ENCODE measurements at places on chromosomes 11 and 22.
A peak's percentile ranks its signal among the peaks of the same experiment; 100 is the strongest.

- DNase-seq, result no peak
Observed at GRCh38 chr22:47474895-47475294, 712.4 kb downstream of the TBC1D22A start.

DNA sequence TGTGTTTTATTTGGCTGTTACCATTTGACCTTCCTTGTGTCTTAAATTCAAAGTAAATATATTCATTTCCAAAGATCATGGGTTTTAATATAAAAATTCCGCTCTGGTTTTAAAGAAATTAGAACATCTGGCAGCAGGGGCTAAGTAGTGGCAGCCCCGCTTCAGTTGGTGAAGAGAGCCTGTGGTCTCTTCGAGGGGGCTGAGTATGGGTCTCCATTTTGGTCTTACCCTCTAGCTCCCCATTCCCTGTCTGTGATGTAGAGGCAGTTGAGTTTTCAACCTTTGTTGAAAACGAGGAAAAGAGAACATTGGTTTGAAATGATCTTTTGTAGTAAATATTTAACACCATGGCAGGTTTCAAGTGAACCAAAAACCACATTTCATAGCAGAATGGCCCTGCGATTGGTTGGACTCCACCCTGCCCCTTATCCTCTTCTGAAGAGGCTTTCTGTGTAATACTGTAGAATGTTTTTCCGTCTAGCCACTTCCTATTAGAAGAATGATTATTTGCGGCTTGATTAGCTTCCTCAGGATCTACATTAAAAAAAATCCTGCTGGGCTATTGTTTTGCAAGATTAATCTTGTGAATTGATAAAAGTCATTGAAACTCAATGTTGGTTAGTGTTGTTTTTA lies 17.7 kb downstream of the APLP2 start:
- no peak for DNase-seq

DNA sequence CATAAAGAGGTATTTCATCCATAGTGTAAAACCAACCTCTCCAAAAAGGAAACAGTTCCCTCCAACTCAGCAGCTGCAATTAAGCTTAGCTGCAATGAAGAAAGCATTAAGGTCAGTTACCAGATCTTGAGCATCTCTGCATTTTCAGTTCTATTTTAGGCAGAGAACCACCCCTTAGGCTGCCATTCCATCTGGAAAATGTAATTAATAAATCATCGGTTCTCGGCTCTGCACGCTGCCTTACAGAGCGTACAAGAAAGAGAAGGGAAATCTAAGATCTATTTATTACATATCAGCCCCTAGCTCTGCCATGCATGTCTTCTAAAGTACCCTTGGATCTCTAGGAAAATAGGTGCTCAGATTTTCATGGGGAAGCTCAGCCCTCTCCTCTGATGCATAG lies 71.5 kb downstream of the RCN1 start:
- no peak for DNase-seq

DNA sequence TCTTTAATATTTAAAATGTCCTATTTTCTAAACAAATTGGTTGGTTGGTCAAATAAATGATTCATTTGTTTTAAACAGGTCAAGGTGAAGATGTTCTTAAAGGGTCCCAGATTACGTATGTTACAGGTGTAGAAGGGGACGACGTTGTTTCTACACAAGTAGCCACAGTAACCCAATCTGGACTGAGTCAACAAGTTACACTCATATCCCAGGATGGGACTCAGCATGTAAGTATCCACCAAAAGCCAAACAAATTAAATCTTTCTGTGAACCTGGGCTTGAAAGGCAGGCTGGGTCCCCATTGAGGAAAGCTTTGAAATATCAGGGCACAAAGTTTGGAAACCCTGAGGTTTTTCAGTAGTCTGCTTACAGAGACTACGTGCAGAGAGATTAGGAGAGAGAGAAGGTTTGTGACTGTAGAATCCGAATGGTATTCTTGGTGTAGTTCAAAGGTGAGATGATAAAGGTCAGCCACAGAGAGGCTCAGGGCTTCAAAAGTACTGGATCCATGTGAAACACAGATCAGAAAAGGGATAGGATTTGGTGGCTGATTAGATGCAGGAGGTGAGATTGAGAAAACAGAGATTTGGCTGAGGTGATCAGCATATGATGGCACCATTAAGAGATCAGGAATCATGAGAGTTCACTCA lies 51.7 kb downstream of the ZNF143 start:
- no peak for DNase-seq

DNA sequence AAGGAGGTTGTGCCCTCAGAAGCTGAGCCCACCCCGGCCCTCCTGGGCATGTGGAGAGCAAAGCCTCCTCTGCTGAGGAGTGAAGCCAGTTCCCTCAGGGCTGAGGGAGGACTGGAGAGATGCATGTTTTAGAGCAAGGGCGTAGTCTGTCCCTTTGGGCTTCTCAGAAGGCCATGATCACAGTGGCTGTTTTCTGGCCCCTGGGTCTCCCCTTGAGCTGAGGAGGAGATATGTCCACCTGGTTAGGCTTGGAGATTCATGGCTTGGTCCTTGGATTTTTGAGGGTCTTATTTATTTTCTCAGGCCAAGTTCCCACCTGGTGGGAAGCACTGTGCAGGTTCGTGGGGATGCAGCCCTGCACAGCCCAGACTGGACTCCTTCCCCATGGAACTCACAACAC lies 46.5 kb upstream of the THY1 start:
- no peak for DNase-seq

- no peak for DNase-seq
Observed at GRCh38 chr22:27834364-27835185, 33.0 kb upstream of the MN1 start.

- no peak for DNase-seq
Observed at GRCh38 chr22:34812631-34813030, 253.3 kb upstream of the ISX start.

DNA sequence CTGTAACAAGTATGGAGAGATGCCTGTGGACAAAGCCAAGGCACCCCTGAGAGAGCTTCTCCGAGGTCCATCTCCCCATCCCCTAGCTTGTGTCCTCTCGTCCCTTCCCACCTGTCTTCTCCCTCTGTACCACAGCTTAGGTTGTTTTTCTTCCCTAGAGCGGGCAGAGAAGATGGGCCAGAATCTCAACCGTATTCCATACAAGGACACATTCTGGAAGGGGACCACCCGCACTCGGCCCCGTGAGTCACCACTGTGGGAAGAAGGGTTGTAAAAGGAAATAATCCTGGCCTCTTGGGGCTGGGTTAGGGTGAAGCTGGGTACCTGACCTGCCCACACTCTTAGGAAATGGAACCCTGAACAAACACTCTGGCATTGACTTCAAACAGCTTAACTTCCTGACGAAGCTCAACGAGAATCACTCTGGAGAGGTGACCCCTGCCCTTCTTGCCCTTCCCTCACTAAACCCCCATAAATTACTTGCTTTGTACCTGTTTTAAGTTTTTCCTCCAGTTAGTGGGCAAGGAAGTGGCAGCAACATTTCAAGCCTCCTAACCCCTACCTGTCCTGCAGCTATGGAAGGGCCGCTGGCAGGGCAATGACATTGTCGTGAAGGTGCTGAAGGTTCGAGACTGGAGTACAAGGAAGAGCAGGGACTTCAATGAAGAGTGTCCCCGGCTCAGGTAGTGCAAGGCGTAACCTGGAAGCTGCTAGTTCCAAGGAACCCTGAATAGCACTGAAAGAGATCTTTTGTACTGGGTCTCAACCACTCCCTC lies 3.1 kb downstream of the TAF10 start:
- DNase-seq, result no peak

DNA sequence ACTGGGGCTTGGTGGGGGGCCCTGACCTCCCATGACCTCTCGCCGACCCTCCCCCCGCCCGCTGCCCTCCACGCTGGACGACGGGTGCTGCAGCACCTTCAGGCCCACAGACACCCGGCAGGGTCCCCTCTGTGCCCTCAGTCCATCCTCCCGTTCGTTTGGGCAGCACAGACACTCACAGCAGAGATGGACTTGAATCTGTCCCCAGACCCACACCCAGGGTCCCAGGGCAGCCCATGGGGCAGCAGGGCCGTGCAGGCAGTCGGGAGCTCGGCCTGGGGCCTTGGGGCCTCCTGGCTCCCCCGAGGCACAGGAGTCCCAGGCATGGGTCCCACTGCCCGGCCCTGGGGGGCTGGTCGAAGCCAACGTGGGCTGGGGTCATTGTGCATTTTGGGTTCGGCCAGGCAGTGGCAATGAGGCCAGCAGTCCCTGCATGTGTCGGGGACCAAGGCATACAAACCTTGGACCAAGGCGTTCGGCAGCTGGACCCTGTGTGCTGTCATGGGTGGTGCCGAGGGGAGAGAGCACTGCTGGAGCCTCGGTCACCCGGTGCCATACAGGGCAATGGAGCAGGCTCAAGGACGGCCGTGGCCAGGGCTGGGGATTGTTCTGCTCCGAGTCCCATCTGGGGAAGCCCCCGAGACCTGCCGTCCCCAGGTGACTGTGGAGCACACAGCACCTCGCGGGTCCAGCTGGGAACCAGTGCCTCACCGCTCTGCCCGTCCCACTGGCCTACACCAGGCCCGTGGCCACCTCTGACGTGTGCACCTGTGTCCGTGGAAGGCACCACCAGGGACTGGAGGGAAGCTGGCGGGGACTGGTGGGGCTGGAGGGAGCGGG lies 19.3 kb upstream of the BRSK2 start:
- DNase-seq, result no peak

GRCh38 chr11:73931039-73931645 lies 19.7 kb upstream of the DNAJB13 start:
- no peak for DNase-seq

- DNase-seq, result no peak
Observed at GRCh38 chr11:108727665-108728064, 62.8 kb downstream of the DDX10 start.

DNA sequence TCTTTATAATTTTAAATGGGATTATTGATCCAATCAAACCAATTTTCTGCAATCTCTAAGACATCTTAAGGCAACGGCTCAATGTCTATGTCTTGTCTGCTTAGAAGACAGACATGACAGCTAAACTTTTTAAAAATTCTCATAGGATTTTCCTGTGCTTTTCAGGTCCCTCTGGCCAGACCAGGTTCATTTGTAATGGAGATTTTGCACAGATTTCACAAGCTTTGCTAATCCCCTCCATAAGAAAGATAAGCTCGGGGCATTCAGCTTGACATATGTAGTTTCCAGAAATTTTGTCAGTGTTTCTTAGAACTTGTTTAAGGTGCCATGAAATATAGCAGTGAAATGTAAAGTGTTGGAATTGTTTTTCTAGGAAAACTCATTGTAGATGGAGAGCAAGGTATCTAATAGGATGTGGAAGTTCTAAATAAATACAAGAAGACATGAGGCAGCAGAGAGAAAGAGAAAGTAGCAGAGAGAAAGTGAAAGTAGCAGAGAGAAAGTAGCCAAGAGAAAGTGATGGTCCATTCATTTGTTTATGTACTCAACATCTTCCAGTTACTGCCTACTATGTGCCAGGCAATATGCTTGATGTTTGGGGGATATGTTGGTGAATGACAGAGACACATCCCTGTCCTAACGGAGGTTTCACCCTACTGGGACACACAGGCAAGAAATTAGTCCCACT lies 219.1 kb upstream of the ARHGAP42 start:
- DNase-seq, result no peak

DNA sequence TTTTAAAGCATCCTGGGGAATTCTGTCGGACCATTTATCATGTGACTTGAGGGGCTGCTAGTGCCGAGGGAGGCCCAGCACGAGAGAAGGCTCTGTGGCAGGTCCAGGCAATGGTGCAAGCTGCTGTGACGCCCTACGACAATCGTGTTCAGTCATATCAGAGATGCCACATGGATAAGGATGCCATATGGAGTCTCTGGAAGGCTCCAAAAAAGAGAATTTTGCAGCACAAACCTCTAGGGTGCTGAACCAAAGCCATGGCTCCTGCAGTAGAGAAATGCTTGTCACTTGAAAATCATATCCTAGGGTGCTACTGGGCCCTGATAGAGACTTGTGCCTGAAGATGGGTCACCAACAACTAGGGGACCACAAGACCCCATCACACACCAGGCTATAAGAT lies 6.7 kb upstream of the CD6 start:
- DNase-seq, result no peak

GRCh38 chr22:29071261-29072045 lies 1.4 kb upstream of the KREMEN1 start:
- DNase-seq, result peak; percentile 83

- DNase-seq, result no peak
Observed at GRCh38 chr11:128741916-128742315, 48.0 kb downstream of the FLI1 start.

- DNase-seq, result no peak
Observed at GRCh38 chr22:28297504-28297903, 378.4 kb upstream of the PITPNB start.

DNA sequence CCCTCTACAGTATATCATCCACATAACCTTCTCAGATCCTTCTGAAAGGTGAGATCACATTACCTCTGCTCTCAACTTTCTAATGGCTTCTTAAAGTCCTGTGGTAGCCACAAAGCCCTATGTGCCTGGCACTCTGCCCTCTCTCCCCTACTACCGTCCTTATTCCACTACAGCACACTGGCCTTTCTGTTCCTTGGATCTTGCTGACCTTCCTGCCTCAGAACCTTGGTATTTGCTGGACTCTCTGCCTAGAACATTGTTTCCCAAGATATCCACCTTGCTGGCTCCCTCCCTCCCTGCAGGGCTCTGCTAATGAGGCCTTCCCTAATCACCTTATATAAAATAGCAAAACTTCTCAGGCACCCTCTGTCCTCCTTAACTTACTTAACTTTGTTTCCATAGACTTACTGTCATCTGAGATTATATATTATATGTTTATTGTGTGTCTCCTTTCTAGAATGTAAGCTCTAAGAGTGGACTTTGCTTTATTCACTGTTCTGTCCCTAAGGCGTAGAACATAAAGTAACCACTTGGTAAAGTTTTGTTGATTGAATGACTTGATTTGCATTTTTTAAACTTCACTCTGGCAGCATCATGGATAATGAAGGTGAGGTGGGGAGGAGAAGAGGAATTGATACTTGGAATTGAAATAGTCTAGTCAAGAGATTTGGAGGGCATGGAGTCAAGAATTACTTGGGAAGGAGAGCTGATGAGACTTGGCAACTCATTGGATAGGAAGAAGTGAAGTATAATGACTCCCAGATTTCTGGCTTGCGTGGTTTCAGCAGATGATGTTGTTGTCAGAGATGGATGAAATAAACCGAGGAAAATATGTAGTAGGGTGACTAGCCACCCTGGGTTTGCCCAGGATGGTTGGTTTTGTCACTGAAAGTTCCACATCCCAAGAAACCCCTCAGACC lies 10.5 kb downstream of the POLD3 start:
- no peak for DNase-seq

DNA sequence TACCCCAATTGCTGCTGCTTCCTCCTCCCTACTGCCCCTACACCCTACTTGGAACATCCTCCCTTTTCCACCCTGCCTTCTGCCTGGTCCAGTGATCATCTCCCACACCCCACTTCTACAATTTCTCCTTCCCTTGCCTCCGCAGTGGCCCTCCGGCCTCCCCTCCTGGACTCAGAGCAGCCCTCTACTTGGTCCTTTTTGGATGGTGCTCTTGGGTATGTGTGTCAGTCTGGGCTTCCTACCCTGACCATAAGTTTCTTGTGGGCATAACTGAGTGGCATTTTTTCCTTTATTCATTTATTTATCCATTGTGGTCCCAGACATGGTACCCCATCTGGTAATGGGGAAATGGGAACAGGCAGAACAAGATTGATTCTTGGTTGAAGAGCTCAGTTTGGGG lies 111.4 kb upstream of the NAV2 start:
- no peak for DNase-seq

Data from right cardiac atrium (tissue), 5 donors.